Panc1 (cell line): ENCODE measurements at places on chromosomes 6 and 20. TPM values are rescaled to one million over a fixed set of nuclear protein-coding genes. Genes with fewer than 3 reads are reported as not detected.

GRCh38 chr6:56938649-56939191 lies 16.2 kb upstream of the BEND6 start:
- DNase-seq, result peak; percentile 100

- no peak for DNase-seq
Observed at GRCh38 chr6:12028213-12028612, 16.1 kb downstream of the HIVEP1 start.

DNA sequence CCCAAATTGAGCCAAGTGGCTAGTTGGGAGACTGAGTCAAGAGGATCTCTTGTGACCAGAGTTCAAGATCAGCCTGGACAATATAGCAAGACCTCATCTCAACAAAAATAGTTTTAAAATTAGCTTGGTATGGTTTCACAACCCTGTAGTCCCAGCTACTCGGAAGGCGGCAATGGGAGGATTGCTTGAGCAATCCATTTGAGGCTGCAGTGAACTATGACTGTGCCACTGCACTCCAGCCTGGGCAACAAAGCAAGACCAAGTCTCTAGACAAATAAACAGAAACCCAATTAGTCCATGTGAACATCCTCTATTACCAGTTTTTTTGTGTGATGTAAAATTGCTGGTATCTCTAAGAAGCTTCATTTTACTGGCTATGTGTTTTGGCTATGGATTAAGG lies 106.2 kb downstream of the TULP4 start:
- DNase-seq, result no peak

DNA sequence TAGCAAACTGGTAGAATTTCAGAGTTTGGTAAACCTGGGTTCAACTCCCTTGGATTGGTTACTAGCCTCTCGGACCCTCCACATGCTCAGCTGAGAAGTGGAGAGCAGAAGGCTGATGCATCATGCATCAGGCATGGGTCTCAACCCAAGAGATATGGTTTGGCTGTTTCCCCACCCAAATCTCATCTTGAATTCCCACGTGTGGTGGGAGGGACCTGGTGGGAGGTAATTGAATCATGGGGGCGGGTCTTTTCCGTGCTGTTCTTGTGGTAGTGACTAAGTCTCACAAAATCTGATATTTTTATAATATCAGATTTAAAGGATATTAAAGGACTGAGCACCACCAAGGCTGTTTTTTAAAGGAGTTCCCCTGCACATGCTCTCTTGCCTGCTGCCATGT lies 75.1 kb downstream of the PPP1R3G start:
- DNase-seq, result no peak

DNA sequence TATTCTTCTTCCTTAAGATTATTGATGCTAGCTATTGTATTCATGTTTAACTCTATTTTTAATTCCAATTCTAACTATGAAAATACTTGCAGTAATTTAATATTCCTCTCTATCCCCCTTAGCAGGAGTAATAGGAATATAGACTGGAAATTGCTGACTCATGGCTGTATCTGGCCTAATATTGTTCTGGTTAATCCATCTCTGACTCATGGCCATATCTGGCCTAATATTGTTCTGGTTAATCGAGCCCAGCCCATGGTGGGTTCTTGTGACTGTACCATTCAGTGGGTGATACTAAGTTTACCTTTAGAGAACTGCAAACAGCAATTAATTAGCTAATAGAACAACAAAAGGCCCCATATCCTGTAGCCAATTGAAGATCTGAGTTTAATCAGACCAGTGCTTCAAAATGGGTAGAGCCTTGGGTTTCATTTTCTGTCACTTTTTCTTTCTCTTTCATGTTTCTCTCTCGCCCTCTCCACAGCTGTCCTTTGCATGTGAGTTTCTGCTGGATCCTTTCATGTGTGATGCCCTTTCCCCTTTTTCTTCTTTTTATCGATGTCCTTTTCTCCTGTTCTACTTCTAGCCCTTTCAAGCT lies 50.6 kb downstream of the SLC22A3 start:
- no peak for DNase-seq

- DNase-seq, result no peak
Observed at GRCh38 chr6:38068854-38069590, 249.5 kb downstream of the ZFAND3 start.

- DNase-seq, result no peak
Observed at GRCh38 chr20:13221313-13221672, 219 bp downstream of the ISM1 start.

Gene B3GAT2
- total RNA-seq, result 0.05 TPM

Gene CCN5
- 15.2 TPM for total RNA-seq

GRCh38 chr20:5448449-5449118 lies 131.8 kb upstream of the PROKR2 start:
- DNase-seq, result peak; percentile 41

DNA sequence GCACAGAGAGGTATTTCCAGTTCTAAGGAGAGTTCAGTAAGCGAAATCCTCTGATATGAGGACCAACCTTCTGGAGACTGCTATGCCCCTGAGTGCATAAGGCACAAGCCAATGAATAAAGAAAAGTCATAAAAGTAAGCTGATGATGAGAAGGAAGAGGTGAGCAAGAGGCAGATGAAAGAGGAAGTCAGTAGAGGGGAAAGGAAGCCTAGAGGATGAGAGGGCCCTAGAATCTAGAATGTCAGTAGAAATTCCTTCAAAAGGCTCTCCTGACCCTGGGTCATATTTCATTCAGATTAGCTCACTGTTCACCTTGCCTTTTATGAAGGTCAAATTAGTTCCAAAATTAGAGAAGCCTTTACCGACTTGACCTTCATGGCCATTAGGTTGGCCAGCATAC lies 209.2 kb downstream of the CD83 start:
- no peak for DNase-seq

- DNase-seq, result no peak
Observed at GRCh38 chr6:63802606-63803206, 167.1 kb downstream of the PHF3 start.

- DNase-seq, result no peak
Observed at GRCh38 chr6:41640426-41640825, 2.2 kb downstream of the MDFI start.

GRCh38 chr6:43170417-43170930 lies 595 bp upstream of the SRF start:
- DNase-seq, result peak; percentile 68

GRCh38 chr6:26268659-26269402 lies 96.2 kb upstream of the BTN3A2 start:
- DNase-seq, result no peak

DNA sequence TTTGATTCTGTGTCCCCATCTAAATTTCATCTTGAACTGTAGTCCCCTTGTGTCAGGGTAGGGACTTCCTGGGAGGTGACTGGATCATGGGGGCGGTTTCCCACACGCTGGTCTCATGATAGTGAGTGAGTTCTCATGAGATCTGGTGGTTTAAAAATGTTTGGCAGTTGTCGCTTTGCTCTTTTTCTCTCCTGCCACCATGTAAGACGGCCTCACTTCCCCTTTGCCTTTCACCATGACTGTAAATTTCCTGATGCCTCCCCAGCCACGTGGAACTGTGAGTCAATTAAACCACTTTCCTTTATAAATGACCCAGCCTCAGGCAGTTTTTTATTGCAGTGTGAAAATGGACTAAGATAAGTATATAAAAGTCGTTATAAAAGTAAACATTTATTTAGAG lies 80.5 kb upstream of the SGK1 start:
- DNase-seq, result no peak

Gene CPXM1
- not detected for total RNA-seq

Gene FAM209B
- total RNA-seq, result not detected

Gene SLC12A5
- total RNA-seq, result 11.8 TPM

Gene TCP11
- total RNA-seq, result not detected

DNA sequence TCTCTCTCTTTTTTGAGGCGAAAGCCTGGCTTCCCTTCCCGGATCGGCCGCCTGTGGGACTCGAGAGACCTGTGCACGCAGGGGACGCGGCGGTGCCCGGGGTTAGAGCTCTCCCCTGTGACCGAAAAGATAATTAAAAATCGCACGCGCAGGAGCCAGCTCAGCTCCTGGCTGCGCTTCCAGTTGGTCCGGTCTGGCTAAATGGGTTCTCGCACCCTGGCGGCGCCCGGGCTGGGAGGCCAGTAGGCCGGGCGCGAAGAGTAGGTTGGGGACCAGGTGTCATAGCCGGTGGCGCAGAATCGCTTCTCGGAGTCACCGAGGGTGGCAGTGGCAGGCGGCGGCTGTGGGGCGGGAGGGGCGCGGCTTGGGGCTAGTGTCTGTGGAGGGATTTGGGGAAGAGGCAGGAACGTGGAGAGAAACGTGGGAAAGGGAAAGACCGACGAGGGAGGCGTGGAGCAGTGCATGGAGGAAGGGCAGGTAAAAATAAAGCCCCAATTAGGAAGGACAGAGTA lies 41.9 kb upstream of the SUPT3H start:
- no peak for DNase-seq

DNA sequence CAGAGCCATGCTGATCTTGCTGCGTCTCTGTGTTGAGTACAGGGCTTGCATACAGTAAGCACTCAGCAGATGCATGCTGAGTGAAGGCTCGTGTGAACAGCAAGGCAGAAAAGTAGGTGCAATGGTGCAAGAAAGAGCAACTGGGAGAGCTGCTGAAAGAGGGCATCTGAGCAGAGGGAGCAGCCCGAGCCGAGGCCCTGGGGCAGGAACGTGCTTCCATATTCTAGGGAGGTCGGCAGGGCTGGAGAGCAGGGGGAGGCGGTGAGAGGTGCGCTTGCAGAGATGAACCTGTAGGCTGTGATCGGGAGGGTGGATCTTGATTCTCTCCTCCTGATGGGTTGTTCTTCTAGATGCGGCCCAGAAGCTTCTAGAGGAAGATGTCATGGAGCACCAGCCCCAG lies 26.4 kb upstream of the STX16 start:
- no peak for DNase-seq

DNA sequence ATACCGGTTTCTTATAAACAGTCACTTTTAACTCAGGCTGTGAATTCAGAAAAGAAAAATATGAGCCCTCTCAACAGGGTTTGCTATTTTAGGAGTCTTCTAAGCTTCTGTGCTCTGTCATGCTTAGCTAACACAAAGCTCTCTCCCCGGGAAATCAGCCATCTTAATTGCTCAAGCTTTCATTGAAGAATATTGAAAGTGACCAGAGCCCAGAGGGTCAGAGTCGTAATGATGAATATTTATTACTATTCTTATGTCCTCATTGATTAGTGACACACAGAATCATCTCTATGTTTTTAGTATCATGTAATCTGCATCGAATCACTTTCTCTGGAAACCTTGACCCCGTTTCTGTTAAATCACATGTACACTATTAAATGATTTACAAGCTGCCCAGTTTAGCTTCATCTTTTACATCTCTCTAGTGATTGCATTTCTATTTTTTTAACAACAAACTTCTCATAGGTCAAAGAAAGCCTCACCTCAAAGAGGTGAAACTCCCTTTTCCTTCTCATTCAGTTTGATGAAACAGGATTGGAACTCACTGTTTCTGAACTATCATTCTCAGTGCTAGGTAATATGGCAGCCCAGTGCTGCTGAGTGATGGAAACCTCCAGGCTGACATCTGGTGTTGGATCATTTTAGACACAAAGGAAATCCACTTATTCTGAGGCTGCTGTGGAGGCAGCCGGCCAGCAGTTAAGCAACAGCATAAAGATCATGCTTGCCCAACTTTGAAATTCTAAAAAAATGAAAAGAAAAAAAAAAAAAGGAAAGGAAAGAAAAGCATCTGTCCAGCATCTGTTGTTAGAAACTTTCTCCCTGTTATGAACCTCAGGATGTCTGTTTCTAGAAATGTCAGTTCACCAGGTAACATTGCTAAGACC lies 96.3 kb downstream of the RFPL4B start:
- DNase-seq, result no peak

Gene SMLR1
- total RNA-seq, result 0.08 TPM

Gene ZFP57
- total RNA-seq, result not detected

DNA sequence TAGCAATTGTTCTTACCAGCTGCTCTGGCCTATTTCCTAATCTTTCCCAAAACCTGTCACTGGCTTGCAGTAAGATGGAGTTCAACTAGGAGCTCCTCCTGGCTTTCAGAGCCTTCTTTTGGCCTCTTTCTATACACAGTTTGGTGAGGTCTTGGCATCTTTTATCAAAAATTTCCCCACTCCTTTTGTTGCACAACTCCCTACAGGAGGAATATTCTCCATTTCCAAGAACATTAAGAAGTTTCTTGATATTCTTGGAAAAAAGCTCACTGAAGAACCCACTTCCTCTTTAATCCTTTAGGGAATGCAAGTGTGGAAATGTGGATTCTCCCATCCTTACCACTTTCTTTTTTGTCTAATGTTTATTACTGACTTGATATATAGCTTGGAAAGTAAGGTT lies 171.3 kb upstream of the KCNK16 start:
- no peak for DNase-seq

Gene CYP24A1
- total RNA-seq, result 3.0 TPM

GRCh38 chr6:33077908-33078307 lies 2.1 kb downstream of the HLA-DPB1 start:
- no peak for DNase-seq

DNA sequence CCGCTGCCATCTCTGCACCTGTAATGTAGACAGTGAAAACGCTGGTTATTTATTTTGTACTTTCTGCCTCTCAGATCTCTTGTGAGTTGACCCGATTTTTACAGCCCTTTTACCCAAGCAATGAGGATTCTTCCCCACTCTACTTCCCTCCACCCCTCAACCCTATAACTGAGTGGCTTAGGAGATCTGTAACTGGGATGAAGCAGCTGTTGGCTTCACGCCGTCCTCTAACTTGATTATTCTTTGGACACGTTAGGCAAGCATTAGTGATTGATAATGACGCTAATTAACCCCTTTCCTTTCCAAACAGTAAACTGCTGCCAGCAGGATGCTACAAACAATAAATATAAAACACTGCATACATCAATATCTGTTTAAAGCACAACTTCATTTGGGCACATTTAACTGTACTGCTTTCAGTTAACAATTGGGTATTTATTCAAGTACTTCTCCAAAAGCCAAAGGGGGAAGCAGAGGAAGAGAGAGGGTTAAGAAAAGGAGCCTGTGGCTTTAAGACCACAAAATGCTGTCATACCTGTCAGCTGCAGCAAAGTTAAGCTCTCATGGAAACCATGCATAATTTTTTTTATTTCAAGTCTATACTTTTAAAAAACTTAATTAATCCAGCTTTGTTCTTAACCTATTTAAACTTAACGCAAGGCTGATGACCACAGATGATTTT lies 21.2 kb downstream of the TFAP2A start:
- no peak for DNase-seq

GRCh38 chr6:151002491-151002935 lies 137.0 kb downstream of the MTHFD1L start:
- no peak for DNase-seq

DNA sequence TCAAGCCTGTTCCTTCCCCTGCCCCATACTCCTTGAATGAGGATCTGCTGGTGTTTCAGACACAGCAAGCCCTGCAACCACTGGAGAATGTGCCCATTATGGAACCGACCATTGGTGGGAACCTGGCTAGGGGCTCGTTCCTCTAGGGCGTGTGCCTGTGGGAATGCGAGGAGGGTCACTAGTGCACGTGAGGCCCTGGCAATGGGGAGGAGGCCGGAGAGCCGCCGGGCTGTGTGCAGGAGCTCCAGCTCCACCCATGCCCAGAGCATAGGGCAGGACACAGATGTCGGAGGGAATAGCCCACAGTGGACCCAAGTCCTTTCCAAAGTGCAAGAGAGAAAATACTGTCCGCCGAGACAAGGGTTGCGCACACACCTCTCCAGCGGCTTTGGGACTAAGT lies 99.3 kb downstream of the ERMARD start:
- no peak for DNase-seq

Gene COL11A2
- 0.57 TPM for total RNA-seq
